ENCODE measurements at places on chromosomes 2 and 18.

DNA sequence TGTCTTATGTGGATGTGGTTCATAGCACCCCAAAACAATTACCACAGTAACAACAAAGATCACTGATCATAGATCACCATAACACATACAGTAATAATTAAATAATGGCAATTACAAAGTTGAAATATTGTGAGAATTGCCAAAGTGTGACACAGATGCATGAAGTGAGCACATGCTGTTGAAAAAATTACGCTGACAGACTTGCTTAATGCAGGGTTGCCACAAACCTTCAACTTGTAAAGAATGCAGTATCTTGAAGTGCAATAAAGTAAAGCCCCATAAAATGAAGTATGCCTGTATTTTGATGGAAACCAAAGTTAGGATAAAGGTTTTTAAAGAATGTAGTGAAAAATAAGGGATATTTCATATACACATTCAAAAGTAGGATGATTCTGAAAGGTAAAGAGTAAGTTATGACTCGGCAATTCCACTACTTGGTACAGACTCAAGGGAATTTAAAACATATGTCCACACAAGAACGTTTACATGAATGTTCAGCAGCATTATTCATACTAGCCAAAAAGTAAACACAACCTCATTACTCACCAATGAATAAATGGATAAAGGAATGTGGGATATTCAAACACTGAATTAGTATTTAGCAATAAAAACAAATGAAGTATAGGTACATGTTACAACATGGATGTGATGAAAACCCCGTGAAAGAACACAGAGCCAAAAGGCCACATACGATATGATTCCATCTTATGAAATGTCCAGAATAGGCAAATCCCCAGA lies 61.6 kb downstream of the SCN9A start:
- DNase-seq, result no peak

- no peak for DNase-seq
Measured at GRCh38 chr2:100964222-100964621, 37.9 kb upstream of the RPL31 start.

DNA sequence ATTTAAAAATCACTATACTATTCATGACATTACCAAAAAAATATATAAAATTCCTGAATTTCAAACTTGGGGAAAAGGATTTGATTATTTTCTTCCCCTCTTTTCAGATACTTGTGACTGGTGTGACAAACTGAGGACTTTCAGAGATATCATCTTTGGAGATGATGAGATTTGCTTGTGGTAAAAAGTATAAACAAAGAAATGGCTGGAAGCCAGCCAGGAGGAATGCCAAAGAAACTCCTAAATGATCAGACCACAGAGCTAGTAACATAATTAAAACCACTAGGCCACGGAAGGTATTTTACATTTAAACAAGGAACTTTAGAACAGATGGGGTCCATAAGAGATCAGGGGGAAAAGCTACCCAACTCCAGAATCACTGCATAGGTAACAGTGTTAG lies 58.7 kb downstream of the PIGN start:
- DNase-seq, result no peak

GRCh38 chr2:66461664-66462500 lies 27.0 kb downstream of the MEIS1 start:
- DNase-seq, result no peak

- DNase-seq, result no peak
Measured at GRCh38 chr2:128307595-128307994, 11.1 kb downstream of the HS6ST1 start.

GRCh38 chr2:218323526-218324472 lies 31.5 kb upstream of the TMBIM1 start:
- DNase-seq, result no peak

GRCh38 chr18:59123588-59124369 lies 15.9 kb upstream of the SEC11C start:
- no peak for DNase-seq

GRCh38 chr18:57220480-57220879 lies 73.6 kb downstream of the BOD1L2 start:
- no peak for DNase-seq

DNA sequence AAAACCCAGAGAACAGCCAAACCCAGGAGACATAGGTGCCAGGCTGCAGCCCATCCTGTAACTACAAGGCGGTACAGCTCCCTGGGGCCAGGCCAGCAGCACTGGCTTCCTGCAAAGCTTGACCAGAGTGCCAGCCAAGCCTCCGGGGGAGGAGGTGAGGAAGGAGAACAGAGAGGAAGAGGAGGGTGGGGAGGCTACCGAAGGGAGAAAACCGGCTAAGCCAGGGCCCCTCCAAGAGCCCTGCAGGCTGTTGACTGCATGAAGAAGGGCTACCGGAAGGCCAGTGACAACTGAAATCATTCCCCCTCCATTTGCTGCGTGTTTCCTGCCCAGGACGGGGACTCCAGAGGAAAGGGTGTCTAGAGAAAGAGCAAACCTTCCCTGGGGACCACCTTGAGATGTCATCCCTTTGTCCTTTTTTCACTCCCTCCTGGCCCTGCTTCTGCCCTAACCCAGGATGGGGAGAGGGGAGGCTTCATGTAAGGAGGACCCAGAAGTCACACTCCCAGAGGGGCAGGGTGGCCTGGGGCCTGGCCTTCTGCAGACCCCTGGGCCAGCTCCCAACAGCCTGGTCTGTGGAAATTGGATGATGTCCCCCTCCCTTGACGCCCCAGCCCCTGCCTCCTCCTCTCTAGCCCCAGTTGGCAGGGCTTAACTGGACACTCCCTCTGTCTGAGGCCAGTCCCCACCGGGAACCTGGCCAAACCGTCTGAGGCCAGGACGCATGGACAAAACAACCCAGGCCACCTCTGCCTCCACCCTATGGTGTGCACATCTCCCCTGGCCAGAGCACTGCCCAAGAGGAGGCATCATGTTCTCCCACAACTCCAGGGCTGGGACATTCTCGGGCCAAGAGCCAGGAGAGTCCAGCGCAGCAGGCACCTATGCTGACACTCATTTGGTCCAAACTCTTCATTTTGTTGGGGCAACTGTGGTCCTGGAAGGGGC lies 207.8 kb downstream of the CYP26B1 start:
- no peak for DNase-seq

DNA sequence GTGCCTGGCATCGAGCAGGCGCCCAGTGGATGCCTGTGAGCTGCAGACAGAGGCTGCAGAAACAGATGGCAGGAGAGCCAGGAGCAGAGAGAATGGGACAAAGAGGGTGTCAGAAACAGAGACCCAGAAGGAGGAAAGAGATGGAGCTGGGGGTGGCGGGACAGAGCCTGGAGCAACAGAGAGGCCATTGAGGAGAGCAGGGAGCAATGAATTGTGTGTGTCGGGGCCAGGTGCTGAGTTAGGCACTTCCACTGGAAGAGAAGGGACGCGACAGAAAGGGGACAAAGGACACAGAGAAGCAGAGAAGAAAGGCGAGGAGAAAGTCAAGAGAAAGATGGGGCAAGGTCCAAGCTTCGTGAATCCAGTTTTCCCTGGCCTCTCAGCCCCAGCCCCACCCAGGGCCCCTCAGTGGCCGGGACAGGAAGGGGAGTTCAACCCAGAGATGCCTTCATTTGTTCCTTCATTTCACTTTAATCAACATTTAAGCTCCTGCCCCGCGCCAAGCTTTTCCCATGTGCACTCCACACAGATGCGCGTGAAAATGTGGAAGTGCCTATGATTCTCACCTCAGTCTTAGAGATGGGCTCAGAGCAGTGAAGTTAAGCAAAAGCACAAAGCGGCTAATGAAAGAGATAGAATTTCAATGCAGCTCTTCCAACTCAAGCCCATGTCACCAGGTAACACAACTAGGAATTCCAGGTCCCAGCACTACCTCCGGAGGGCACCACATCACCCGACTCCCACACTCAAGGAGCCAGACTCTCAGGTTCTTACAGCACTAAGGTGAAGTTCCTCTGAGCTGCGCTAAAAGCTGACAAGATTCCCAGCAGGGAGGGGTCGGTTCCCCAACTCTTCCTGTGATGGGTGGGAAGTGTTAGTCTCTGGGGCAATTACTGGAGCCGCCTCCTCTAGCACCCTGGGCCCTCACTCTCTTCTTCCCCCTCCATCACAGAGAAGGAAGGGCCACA lies 55.1 kb downstream of the TNS1 start:
- DNase-seq, result no peak

DNA sequence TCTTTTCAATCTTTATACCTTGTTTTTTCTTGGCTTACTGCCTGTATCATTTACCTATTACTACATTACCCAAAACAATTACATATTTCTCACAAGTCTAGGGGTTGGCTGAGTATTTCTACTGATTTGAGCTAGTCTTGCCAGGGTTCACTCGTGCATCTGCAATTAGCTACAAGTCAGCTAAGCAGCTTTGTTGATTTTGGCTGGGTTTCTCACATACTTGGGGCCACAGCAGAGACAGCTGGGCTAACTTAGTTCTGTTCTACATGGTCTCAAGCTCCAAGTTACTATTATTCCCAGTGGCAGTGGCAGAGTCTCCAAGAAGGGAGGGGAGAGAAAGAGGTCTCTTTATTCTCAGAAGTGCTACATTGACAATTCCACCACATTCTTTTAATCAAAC lies 54.7 kb upstream of the SP5 start:
- no peak for DNase-seq

Data from stimulated activated CD4-positive, alpha-beta T cell treated with anti-CD3 and anti-CD28 coated beads, Interleukin-12 subunit alpha, Interleukin-12 subunit beta, amount 100 ng/mL, for 24 hours (primary cell).